NCI-H345 (cell line): ENCODE measurements at places on chromosomes 3 and 15.

- DNase-seq: no peak
Observed at GRCh38 chr15:33370623-33371020, 59.9 kb downstream of the RYR3 start.

GRCh38 chr3:70539908-70540307, 227.5 kb upstream of the MDFIC2 start:
- no peak for DNase-seq

DNA sequence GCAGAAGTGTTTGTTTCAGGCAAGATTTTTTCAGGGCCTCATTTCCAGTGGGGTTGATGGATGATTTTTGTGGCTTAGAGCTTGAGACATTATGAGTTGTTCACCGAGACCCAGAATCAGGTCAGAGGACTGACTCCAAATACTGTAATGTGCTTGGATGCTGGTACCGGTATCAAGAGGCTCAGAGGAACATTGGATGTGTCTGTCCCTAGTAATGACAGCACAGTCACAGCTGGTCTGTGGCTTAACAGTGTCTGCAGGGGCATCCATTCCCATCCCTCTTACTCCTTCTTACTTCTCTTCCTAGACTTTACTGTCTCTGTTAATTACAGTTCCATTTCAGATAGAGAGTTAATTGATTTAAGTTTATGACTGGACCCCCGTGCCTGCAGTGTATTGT, 107.8 kb downstream of the PTPRG start:
- no peak for DNase-seq

DNA sequence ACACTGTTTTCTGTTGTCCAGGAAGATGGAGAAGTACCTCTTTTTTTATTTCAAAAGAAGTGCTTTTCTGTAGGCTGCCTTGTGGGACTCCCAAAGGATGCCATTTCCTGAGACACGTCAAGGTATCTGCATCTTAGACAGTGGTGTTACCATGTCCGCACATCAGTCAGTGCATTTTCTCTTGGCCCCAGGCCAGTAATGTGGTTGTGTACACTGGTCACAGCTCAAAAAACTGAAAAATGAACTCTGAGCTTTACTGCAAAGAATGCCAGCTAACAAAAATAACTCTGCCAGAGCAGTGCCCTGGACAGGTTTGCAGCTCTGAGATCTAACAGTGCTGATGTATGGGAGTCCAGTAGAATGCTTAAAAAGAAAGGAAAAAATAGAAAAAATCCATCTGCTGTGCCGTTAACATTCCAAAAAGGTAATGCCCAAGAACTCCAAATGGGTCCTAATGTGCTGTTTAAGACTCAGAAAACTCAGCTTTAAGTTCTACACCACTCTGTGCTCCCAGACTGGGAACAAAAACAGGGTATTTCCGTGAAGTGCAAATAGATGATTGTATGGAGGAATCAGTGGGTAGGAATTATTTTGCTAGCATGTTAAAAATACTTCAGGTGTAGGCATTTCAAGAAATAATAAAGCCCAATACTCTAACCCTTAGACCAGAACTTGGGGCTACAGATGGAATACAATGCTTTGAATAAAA, 315.9 kb downstream of the FEZF2 start:
- no peak for DNase-seq

GRCh38 chr3:126134219-126134975, 46.0 kb downstream of the ALDH1L1 start:
- DNase-seq: peak; percentile 51

- no peak for DNase-seq
Observed at GRCh38 chr15:38614621-38615020, 50.0 kb upstream of the RASGRP1 start.

- no peak for DNase-seq
Observed at GRCh38 chr3:157327018-157327417, 109.6 kb upstream of the PTX3 start.

DNA sequence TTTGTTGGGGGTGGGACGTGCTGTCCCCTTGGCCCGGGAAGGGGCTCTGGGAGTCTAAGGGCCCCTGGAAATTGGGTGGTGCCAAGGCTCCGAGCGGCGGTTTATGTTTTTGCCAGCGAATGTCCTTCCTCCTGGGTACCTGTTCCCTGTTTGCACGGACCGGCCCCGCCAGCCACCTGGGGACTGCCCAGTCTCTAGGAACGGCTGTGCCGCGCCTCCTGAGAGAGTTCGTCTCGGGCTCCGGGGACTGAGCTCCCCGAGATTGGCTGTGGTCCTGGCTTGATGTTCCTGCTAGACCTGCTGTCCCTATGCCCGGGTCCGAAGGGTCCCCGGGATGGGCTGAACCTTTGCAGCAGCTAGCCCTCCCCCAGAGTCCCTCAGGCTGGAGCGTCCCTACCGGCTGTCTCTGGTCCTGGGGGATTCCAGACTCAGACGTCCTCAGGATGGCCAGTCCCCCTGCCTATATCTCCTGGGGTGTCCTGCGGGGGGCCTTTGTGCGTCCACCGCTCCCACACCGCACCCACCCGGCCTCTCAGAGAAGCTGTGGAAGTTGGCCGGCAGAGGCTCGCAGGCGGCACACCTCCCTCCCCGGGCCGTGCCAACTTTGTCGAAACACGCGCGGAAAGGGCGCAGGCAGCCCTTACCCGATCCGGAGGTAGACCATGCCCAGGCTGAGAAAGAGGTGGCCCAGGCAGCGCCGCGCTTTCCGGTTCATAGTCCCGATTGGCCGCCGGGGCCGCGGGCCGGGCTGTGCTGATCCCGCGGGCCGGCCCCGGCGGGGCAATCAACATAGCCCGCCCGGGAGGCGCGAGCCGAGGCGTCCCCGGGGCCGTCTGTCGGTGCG, 547 bp downstream of the WNT7A start:
- DNase-seq: no peak

GRCh38 chr15:76972389-76973361, 22.3 kb upstream of the PSTPIP1 start:
- DNase-seq: no peak

DNA sequence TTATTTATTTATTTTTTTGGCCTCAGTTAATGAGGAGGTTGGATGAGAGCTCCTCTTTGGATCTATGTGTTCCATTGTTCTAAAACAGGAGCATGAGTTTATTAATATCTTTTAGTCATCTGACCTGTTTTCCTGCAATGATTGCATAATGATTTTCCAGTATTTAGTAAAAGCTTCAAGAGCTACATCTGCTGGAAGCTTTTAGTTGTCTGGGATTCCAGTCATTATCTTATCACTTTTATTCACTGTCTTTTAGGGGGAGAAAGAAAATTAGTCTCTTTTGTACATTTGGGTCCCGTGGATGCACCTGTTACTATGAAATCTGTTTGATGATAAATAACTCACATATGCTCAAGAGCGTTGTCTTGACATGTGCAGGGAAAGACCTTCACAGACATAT, 1270.0 kb downstream of the ROBO1 start:
- no peak for DNase-seq

- no peak for DNase-seq
Observed at GRCh38 chr15:35195649-35196048, 110.6 kb upstream of the NANOGP8 start.

DNA sequence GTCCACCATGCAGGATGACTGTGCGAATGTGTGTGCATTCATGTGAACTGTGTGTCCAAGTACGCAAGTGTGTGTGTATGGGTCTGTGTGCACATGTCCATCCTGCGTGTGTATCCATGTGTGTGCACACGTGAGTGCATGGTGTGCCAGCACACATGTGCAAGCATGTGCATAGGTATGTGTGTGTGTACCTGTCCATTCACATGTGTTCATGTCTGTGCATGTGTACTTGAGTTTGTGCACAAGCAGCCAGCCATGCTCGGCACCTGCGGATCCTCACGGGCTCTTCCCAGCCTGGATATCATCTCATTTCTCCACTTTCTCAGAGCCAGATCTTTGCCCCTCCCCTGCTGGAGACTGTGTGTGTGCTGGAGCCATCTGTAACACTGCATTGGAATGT, 18.7 kb upstream of the PLXNA1 start:
- no peak for DNase-seq
